ENCODE measurements at places on chromosomes 1 and 21.

GRCh38 chr1:41122148-41122547 lies 100.6 kb upstream of the SLFNL1 start:
- no peak for DNase-seq

GRCh38 chr1:111647736-111648135 lies 28.1 kb downstream of the RAP1A start:
- no peak for DNase-seq

DNA sequence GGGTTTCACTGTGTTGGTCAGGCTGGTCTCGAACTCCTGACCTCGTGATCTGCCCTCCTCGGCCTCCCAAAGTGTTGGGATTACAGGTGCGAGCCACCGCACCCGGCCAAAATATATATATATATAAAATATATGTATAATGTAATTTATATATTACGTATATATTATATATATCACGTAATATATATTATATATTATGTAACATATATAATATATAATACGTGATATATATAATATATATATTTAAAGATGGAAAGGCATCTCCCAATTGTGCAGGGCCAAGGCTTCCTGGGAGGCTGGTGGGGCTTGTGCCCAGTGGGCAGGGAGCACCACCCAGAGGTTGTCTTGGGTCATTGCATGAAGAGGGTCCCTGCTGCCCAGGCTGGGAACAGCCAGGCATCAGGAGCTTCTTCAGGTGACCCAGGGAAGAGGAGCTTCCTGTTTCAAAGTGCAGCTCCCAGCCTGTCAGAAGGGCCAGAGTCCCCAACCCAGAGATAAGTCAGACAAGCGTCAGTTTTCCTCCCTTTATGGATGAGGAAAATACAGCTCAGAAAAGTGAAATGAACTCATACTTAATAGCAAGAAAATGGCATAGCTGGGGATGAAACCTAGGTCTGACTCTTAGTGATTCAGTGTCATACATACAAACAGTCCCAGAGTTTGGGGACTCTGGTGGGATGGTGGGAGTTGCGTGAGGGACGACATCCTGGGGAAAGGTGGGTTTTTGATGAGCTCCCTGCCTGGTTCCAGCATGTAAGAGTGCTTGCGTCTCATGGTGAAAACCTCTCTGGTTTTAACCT lies 12.0 kb downstream of the UBE2Q1 start:
- DNase-seq, result no peak

DNA sequence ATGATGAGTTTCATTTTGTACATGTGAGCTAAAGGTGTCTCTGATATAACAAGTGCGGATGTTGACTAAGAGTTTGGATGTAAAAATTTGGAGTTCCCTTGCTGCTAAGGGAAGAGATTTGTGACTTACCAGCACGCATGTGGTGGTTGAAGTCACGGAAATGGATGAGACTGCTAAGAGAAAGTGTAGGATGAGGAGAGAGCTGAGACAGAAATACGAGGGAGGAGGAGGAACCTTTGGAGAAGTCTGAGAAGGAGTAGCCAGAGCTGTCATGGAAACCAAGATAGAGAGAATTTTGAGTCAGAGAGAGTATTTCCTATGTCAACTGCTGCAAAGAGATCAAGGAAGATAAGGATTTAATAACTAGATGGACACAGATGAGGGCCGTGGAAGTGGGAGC lies 106.5 kb upstream of the COL24A1 start:
- no peak for DNase-seq

- DNase-seq, result no peak
These were observed 11.2 kb downstream of the RRP1 start for GRCh38 chr21:43800566-43800965.

DNA sequence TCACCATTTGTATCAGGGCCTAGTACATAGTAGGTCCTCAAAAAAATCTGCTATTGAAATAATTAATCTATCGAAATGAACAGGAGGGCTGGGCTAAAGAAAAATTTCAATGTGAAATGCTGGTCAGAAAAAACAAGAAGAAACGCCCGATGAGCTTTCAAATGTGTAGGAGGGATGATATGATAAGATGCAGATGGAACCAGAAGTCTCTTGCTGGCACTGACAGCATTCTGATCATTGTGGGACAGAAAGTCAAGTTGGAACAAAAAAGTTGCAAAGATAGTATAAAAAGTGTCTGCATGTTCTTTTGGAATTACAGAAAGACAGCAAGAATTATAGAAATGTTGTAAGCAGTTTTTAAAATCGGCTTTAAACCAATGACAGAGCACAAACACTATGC lies 11.1 kb downstream of the G0S2 start:
- DNase-seq, result no peak

GRCh38 chr21:35873441-35873840 lies 186.9 kb downstream of the SETD4 start:
- no peak for DNase-seq

DNA sequence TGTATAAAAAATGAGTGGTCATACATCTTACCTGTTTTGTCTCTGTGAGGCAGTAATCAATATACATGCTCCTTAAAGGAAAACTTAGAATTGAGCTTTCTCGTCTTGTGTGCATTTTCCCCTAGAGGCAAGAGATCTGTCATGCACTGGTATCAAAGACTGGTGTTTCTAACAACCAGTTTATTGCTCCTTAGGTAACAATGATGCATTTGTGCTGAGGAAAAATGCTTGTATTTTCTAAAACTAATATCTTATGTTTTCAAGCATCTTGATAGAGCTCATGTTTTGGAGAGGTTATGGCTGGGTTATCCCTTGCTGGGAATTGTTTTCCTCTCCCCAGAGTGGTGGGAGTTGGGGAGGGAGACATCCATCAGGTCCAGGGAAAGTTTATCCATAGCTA lies 23.9 kb upstream of the CCDC190 start:
- no peak for DNase-seq

GRCh38 chr21:31514598-31514997 lies 144.9 kb upstream of the SOD1 start:
- no peak for DNase-seq

GRCh38 chr21:32383812-32384211 lies 9.0 kb downstream of the URB1 start:
- DNase-seq, result no peak

DNA sequence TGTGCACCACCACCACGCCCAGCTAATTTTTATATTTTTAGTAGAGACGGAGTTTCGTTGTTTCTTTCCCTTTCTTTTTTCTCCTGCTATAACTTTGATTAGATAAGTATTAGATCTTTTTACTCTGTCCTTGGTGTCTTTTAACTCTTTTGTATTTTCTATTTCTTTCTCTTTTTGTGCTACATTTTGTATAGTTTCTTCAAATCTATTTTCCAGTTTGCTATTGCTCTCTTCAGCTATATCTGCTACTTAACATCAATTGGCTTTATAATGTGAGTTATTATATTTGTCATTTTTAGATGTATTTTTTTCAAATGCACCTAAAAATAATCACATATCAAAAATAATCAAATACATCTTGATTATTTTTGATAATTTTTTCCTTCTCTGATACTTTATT lies 16.0 kb upstream of the ERRFI1 start:
- no peak for DNase-seq

DNA sequence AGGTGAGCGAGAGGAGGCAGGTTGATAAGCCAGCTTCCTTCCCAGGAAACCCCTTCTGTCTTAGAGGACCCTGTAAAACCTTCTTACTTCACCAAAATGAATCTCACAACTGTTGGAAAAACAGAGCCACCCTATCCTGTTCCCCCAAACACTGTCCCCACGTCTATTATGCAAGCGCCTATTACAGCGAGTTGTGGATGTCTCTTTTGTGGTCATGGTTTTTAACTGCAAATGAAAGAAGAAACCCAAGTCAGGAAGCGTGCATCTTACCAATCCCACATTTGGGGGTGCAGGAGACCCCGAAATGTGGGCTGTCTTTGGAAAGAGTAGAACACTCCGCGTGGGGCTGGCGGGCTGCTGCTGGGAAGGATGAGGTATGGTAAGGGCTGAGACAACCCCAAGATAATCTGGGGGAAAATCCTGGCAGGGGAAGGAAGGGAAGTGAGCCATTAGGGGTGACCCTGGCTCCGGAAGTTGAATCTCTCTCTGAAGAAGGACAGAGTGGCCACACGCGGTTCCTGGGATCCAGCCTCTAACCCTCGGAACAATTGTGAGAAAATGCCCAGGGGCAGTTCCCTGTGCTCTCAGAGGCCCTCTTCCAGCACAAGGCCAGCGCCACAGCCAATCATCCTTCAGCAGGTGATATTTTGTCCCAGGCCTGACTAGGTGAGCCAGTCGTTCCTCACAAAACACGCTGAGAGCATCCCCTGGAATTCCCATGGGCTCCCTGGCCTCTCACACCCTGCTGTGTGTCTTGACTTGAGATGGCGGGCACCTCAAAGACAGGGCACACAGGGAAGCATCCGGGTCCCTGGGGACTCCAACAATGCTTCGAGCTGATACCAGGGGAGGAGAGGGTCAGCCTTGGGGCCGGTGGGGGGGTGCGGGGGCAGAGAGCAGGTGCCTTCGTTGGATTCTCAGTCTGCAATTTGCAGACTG lies 168.5 kb upstream of the IRF2BP2 start:
- DNase-seq, result no peak

DNA sequence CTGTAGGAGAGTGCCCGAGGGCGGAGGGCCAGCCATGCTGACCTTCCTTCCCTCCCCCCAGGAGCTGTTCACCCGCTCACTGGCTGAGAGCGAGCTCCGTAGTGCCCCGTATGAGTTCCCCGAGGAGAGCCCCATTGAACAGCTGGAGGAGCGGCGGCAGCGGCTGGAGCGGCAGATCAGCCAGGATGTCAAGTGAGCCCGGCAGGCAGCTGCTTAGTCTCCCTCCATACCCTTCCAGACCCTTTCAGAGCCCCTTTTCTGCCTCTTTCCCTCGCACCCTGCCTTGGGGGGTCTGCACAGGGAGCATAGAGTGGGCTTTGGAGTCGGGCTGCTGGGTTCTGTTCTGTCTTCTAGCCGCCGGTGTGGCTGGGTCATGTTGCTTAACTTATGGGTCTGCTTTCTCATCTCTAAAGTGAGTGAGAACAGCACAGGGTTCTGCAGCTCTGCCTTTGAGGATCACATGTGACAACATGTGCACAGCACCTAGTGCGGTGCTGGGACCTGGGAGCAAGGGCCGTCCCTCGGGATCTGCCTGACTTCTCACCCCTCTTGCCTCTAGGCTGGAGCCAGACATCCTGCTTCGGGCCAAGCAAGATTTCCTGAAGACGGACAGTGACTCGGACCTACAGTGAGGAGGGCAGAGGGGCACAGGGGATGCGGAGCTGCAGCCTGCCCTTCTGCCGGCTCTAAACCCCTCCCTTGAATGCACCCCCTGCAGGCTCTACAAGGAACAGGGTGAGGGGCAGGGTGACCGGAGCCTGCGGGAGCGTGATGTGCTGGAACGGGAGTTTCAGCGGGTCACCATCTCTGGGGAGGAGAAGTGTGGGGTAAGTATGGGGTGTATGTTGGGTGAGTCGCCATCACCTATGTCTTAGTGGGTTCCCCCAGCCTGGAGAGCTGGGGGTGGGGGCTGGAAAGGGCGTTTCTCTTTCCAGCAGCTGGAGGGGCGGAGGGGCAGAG lies 6.2 kb downstream of the AMPD2 start:
- DNase-seq, result no peak

DNA sequence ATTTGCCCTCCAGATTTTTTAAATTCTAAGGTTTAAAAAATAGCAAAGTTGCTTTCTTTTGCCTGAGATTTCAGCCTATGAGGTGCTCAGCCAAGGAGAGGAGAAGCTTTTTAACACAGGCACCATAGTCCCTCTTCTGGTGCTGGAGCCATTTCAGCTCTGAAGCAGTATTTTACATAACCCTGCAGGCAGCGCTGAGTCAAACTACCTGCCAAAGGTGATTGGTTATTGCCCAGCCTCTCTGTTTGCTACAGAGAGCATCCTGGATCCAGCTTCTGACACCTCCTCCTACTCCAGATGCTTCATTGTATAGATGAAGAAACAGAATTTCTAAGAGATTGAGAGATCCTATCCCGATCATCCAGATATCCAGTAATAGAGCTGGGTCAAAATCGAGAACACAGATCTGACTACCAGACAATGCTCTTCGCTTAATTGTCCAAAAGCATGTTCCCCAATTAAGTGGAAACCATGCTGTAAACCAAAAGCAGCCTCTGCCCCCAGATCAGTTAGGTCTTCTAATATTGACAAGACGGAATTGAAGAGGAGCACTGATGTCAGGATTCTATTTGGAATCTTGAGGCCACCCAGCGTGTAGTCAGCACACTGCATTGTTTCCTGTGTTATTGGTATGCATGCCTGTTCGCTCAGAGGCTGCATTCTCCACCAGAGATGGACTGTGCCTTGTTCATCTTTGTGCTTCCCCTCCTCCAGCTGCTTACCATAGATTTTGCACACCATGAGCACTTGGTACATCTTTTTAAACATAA lies 22.1 kb downstream of the RGS8 start:
- DNase-seq, result no peak

GRCh38 chr1:164628772-164629171 lies 69.8 kb downstream of the PBX1 start:
- no peak for DNase-seq

DNA sequence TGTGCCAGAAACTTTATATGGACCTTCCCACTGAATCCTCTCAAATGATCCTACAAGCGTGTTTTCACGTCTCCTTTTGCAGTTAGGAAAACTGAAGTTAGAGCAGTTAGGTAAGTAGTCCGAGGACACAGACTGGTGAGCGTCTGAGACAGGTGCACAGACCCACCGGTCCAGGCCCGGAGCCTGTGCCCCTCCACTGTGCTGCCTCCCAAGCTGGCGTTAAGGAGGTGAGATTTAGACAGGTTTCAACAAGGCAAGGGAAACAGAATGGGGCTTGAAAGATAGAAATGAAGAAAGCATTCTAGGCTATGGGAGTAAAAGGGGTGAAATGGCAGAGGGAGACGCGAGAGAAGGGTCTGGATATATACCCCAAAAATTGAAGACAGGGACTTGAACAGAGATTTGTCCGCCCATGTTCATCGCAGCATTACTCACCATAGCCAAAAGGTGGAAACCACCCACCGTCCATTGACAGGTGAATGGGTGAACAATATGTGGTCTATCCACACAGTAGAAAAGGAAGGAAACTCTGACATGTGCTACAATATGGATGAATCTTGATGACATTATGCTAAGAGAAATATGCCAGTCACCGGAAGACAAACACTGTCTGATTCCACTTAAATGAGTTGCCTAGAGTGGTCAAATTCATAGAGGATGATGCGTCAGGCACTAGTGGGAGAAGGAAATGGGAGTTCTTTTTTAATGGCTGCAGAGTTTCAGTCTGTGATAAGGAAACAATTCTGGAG lies 15.7 kb upstream of the PKP1 start:
- no peak for DNase-seq

- DNase-seq, result no peak
These were observed 371.8 kb downstream of the NPHP4 start for GRCh38 chr1:5620418-5620817.

- peak; percentile 33 for DNase-seq
These were observed 557.4 kb upstream of the ZRANB2 start for GRCh38 chr1:71638081-71638766.

GRCh38 chr1:48035371-48036141 lies 38.4 kb upstream of the TRABD2B start:
- DNase-seq, result no peak

Data from AG04450 (cell line).